ENCODE measurements at places on chromosomes 12 and 14.

GRCh38 chr12:89180496-89180895, 171.8 kb downstream of the DUSP6 start:
- no peak for DNase-seq

DNA sequence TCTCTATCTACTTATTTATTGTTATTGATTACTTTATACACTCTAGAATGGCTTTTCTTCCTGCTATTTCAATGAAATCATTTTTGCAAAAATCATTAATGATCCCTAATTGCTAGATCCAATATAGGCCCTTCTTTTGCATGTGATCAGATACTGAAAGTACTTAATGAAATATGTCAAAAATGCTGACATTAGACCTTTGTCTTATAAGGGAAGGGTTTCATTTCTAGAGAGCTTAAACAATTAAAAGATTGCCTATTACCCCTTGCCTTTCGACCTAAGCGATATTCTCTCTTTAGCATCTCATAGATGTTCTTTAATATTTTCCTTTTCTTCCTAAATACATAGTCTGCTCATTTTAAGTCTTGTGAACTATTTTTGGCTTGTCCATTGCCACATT, 101.1 kb downstream of the KTN1 start:
- DNase-seq = no peak

DNA sequence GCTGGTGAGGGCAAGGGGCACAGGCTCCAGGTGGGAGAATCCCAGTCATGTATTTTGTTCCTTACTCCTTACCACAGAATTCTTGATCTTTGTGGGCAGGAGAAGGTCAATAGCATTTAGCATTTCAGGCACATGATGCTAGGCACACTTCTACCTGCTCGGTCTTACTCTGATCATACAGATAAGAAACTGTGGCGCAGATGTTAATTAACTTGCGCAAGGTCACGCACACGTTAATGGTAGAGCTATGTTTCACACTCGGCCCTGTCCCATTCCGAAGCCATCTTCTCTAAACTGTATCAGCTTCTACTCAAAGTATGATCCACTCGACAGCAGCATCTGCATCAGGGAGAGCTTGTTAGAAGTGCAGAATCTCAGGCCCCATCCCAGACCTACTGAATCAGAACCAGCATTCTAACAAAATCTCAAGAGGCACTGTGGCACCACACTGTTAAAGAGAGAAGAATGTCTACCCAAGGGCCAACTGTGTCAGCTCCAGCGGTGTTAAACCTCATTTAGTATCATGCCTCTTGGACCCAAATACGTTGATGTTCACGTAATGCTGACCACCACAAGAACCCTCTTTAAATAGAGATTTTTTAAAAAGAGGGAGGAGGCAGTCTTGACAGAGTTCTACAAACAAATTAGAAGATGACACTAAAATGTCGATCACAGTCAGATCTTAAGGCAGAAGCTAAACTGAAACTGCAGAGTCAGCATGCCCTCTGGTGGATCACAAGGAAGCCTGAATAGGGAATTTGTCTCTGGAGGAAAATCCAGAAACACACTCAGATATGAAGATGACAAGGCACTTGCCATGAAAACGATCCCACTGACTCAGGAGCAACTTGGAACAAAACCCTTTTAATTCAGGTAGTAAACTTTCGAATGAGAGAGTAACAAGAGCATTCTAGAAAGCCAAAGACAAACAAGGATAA, 7.3 kb downstream of the STXBP6 start:
- peak; percentile 35 for DNase-seq

- no peak for DNase-seq
Measured at GRCh38 chr12:132672678-132673077, 14.5 kb downstream of the POLE start.

All from substantia nigra (tissue), 51 donors.